Stimulated activated CD4-positive, alpha-beta T cell treated with anti-CD3 and anti-CD28 coated beads, Interleukin-12 subunit alpha, Interleukin-12 subunit beta, amount 100 ng/mL, for 48 hours (primary cell): ENCODE measurements at places on chromosomes 5 and 9.

DNA sequence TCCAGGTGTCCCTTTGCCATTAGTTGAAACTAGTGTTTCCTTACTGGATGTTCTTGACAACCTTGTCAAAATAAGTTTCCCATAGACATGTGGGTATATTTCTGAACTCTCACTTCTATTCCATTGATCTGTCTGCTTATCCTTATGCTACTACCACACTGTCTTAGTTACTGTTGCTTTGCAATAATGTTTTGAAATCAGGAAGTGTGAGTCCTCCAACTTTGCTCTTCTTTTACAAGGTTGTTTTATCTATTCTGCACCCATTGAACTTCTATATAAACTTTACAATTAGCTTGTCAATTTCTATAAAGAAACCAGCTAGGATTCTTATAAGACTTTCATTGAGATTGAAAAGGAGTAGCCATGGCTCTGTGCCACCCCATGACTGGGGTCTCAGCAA is 24.3 kb downstream of the CD14 start:
- no peak for DNase-seq

GRCh38 chr9:29806937-29807618 is 2233.8 kb upstream of the C9orf72 start:
- no peak for DNase-seq

DNA sequence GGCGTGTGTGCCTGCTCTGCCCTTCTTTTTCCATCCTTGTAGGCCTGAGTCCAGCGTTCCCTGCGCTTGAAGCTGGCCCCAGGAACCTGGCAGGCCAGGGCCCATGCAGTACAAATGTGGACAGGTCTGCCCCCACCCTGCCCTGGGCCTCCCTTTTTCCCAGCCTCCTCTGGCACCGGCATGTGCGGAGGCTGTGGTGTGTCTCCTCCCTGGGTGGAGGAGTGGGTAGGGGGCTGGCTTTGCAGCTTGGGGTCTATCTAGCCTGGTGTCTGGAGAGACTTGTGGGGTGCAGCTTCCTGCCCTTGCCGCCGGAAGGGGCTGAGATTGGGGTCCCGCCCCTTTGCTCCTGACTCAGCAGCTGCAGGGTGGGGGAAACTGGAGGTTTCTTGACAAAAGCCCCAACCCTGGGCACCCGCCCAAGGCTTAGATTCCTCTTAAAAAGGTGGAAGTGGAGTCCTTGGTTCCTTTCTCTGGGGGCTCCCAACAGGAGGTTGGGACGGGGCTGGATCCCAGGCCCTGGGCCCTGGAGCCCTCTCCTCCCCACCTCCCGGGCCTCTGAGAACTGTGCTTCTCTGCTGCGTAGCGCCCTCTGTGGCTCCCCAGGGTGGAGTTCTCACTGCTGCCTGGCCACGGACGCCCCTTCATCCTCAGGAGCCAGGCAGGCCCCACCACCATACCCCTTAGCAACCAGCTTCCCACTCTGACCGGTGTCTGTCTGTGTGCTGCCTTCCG is 18.0 kb downstream of the RXRA start:
- DNase-seq, result no peak

GRCh38 chr5:134000091-134000511 is 4.7 kb downstream of the VDAC1 start:
- no peak for DNase-seq

GRCh38 chr5:138960145-138960692 is 85.1 kb upstream of the LRRTM2 start:
- no peak for DNase-seq
